Activated T-helper 9 cell treated with anti-CD3 and anti-CD28 coated beads, Interleukin-2, amount 50 U/mL, for 16 hours (primary cell): ENCODE measurements at places on chromosomes 7 and 10.

- no peak for DNase-seq
Measured at GRCh38 chr7:52909935-52910334, 125.5 kb upstream of the POM121L12 start.

DNA sequence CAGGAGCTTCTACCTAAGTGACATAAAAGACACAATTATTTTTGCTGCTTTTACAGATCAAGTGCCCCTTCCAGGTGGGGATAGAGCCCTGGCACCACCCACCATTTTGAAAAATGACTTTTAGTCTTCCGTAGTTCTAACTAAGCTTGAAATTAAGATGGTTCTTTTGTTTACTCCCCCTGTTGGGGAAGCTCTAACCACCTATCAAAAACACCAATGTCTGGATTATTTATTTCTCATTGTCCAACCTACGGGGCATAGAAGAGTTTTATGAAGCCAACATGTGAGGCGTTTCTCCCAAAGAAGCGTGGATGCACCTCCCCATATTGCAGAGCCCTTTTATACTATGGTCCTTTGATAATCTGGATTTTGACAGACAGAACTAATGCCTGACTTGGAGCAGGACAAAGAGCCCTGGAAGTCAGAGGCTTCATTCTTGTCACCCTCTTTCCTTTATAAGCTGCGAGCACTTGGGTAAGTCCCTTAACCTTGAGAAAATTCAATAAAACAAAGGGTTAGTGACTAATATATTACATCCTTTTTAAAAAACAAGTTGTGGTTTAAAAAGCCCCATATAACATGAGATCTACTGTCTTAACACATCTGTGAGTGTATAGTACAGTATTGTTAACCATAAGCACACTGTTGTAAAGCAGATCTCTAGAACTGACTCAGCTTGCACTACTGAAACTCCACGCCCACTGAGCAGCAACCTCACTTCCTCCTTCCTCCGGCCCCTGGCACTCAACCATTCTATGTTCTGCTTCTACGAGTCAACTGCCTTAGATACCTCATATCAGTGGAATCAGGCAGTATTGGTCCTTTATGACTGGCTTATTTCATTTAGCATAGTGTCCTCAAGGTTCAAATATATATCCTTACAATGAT, 67.5 kb downstream of the ATXN7L1 start:
- DNase-seq, result peak; percentile 74

DNA sequence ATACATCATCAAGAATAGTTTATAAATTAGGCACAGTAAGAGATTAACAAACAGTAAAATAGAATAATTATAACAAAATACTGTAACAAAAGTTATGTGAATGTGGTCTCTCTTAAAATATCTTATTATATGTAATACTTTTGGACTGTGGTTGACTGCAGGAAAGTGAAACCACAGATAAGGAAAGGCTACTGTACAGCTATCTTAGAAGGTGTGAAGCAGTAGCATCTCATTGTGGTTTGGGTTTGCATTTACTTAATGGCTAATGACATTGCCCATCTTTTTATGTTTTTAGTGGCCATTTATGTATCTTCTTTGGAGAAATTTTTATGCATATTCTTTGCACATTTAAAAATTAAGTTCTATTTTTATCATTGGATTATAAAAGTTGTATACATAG, 296.4 kb upstream of the MAGI2 start:
- no peak for DNase-seq

DNA sequence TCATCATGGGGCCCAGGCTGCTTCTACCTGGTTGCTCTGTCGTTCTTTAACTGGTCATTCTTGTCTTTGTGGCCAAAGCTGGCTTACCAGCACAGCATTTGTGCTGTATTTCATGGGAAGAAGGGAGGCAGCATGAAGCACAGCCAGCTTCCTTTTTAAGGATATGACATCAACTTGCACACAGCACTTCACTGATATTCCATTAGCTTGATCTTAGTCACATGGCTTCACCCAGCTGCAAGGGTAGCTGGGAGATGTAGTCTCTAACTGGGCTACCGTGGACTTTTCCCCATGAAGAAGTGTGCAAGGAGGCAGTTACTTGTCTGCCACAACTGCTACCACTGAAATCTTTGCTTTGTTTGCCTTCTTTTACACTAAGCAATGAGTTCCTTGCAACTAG, 525.2 kb downstream of the LRMDA start:
- no peak for DNase-seq

GRCh38 chr7:36749282-36749960, 25.1 kb upstream of the AOAH start:
- no peak for DNase-seq

DNA sequence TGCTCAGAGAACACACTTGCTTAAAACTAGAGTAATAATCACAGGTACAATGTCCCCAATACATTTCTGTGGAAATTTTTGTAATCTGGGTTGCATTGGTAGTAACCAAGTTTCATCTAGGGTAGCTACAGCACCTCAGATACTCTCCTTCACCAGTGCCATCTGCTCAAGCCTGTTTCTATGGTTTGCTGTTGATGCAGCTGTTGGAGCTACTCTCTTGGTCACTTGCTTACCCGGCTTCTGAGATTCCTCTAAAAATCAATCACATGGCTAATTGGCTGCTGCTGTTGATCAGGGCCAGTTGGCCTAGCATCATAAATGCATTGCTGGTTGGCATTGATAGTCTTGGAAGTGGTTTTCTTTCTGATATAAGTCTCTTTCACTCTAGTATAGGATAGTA, 220.8 kb downstream of the BICC1 start:
- no peak for DNase-seq

DNA sequence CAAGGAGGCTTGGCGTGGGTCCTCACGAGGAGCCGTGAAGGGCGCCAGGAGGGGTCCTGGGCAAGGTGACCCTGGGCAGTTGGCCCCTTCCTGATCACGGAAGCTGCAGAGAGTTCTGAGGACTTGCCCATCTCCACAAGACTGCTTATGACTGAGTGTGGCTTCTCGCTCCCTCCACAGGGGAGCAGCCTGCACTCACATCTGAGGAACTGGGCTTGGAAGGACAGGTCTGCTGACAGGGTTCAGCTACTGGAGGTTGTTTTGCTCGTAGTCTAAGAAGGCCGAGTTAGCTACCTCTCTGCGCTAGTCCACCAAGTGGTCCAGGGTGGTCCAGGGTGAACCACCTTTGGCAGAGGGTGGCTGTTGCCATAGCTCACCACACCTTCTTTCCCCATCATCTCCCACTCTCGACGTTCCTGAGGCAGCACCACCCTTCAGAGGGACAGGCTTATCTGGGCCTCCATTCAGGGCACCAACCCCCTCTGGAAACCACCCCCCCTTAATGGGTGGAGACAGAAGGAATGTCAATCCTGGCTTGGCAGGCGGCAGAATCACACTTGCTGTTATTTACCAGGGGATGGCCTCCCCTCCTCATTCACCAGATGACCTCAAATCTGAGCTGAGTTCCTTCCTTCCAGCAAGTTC, 38.2 kb downstream of the FAM53B start:
- no peak for DNase-seq

- no peak for DNase-seq
Measured at GRCh38 chr7:52360541-52360940, 674.9 kb upstream of the POM121L12 start.

GRCh38 chr7:148211740-148212151, 378.8 kb upstream of the C7orf33 start:
- no peak for DNase-seq

GRCh38 chr7:112009081-112009480, 197.1 kb downstream of the DOCK4 start:
- DNase-seq, result no peak

GRCh38 chr7:27941522-27941921, 201.6 kb downstream of the TAX1BP1 start:
- DNase-seq, result no peak

GRCh38 chr10:26743841-26744240, 46.3 kb downstream of the PDSS1 start:
- no peak for DNase-seq

GRCh38 chr10:109173937-109174336, 749.4 kb downstream of the XPNPEP1 start:
- DNase-seq, result no peak

DNA sequence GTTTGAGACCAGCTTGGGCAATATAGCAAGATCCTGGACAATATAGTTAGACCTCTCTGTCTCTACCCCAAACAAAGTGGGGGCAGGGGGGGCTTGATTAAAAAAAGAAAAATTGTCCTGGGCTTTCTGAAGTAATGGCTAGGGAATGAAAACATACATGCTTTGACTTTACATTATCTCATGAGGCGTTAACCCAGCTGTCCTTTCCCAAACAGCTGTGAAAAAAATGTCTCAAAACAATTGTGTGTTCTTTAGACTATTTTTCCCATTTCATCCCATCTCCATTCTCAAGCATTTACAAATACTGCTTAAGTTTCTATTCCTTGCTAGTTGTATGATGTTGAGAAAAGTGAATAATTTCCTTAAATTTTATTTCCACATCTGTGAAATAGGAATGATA, 27.0 kb upstream of the CDK13 start:
- no peak for DNase-seq

DNA sequence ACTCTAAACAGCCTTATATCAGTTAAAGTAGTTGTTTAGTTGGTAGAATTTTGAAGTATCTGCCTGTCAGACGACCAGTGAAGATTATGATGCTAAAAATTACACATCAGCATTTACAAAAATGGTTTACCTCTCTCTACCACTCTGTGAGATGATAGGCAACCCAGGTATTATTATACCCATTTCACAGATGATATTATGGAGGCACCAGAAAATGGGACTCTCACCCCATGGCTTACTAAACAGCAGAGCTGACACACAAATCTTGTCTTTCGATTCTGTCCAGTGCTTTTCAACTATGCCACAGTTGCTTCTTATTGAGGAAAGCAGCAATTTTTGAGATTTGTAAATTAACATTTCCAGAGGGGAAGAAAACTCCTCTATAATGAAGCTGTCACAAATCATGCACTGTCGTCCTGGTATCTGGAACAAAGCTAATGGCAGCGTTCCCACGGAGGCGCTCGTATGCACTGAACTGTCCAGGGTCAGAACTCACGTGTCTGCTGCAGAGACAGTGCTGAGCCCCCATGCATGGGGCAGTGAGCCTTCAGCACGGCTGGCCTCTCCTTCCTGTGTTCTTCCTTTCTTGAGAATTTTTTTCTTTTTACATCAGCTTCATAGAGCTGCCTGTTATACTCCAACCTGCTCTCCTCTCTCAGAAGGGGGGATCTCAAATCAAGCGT, 381.1 kb downstream of the SDK1 start:
- DNase-seq, result no peak
